ENCODE measurements at places on chromosomes 3 and 15.

- DNase-seq, result no peak
These were observed 14.4 kb upstream of the C3orf80 start for GRCh38 chr3:160210799-160211221.

DNA sequence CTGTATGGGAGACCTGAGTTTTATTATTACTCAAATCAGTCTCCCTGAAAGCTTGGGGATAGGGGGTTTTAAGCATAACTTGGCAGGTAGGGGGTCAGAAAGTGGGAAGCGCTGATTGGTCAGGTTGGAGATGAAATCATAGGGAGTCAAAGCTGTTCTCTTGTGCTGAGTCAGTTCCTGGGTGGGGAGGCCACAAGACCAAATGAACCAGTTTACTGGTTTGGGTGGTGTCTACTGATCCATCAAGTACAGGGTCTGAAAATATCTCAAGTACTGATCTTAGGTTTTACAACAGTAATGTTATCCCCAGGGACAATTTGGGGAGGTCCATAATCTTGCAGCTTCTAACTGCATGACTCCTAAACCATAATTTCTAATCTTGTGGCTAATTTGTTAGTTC, 17.8 kb upstream of the IQCF6 start:
- no peak for DNase-seq

DNA sequence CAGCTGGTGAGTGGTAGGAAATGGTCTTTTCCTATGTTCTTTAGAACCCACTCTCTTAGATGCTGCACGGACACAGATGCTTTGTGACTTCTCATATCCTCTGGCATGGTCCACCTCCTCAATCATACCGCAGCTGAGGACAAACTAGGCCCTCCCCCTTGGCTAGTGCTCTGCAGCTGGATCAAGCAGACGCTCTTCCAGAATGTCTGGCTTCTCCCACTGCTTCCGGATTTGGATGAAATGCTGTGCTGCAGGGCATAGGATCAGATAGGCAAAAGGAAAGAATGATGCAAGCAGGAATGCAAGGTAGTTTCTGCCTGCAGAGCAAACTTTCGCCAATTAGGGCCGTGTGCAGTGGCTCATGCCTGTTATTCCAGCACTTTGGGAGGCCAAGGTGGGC, 75.7 kb upstream of the SLC4A7 start:
- DNase-seq, result no peak

DNA sequence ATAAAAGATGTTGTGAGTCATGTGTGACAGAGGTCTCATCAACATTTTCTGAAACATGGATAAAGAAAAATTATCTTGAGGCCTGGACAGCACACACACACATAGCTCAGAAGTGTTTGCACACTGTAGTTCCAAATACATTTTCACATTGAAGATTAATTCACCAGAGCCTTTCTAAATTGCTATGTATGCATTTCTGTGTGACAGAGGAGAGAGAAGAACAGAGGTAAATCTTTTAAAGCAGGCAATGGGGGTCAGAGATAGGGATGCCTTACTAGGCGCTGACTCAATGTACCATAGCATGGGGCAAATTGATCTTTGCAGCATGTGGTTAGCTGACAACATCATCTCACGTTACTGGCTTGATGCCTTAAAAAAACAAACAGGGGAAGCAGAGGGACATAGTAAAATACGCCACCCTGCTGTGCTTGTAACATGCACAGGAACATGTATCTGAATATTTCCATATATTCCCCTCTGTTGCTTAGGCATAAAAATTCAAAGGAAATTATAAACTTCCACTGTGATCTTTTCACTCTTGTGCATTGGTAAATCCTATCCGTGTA, 7.7 kb downstream of the POU1F1 start:
- no peak for DNase-seq

GRCh38 chr3:115270849-115271248, 123.8 kb upstream of the ZBTB20 start:
- DNase-seq, result no peak

All from activated CD8-positive, alpha-beta memory T cell treated with anti-CD3 and anti-CD28 coated beads for 4 hours (primary cell).